Mesothelial cell of epicardium (in vitro differentiated cells): ENCODE measurements at places on chromosomes 4 and X. TPM values are rescaled to one million over a fixed set of nuclear protein-coding genes. Genes with fewer than 3 reads are reported as not detected.
A peak's percentile ranks its signal among the peaks of the same experiment; 100 is the strongest.

DNA sequence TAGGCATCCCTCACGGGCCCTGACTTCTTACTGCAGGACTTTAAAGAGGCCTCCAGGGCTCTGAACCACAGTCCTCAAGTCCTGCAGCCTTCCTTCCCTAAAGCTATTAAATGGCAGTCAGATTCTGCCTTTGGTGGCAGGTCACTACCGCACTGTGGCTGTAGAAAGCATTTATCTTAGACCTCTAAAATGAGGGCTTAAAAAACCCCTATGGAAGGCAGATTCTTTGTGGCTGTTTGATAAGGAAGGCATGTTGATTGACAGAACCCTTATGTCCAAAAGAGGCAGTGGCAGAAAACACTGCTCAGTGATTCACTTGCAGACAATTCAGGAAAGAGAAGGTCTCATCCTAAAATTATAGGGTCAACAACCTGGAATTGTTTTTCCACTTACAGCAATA, 79.2 kb downstream of the FBXL5 start:
- H3K27ac ChIP-seq: no peak overlapping the region
- DNase-seq: no peak
- no peaks in the 10 kb centered on the region for H3K4me1 ChIP-seq
- H3K27me3 ChIP-seq: no peaks in the 10 kb centered on the region

The HTN1 gene
- not detected in 3 replicates for total RNA-seq

DNA sequence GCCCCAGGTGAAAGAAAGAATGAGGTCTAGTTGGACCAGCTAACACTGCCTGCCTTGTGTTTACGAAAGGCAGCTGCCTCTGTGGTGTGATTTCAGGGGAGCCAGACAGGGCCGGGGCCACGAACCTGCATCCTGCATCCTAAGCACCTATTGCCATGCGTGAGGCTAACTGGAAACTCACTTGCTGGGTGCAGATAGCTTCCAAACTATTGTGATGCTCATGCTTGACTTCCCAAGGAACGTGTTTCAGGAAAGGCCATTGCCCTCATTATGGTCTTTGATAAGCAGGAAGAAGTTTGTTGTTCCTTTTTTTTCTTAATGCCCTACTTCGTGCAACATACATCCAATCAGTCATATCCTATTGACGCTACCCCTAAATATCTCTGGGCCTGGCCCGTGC, 2.3 kb upstream of the IRF2 start:
- H3K27me3 ChIP-seq: no peaks in the 10 kb centered on the region
- DNase-seq: no peak
- no peaks in the 10 kb centered on the region for H3K36me3 ChIP-seq
- peaks cover 26% of the 10 kb centered on the region for H3K4me1 ChIP-seq
- peak overlapping the region; percentile 27 for H3K27ac ChIP-seq
- H3K4me3 ChIP-seq: no peak overlapping the region

- no peak overlapping the region for H3K4me3 ChIP-seq
- no peak for DNase-seq
- H3K27ac ChIP-seq: no peak overlapping the region
- peaks cover under 1% of the 10 kb centered on the region for H3K4me1 ChIP-seq
These were observed 12.3 kb upstream of the DTHD1 start for GRCh38 chr4:36269101-36269500.

The ABLIM2 gene
- 2.7 to 3.5 TPM (median 3.1 TPM) in 3 replicates for total RNA-seq

DNA sequence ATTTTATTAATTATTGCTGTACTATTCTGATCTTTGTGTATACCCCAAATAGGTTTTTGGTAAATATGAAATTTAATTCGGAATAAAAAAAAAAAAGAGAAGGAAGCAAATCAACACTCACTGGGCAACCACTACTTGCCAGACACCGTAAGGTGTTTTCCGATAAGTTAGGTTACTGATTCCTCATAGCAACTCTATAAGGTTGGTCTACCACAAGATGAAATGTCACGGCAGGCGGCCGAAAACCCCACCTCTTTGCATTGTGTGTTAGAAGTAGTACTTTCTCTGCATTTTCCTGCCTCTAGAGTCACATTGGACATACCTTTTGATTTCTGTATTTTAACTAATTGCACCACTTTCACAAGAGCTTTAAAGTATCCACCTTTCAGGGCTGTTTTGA, 44.5 kb upstream of the RASGEF1B start:
- DNase-seq: no peak
- peaks cover 35% of the 10 kb centered on the region for H3K4me1 ChIP-seq
- H3K4me3 ChIP-seq: no peak overlapping the region
- H3K27me3 ChIP-seq: no peaks in the 10 kb centered on the region
- H3K36me3 ChIP-seq: no peaks in the 10 kb centered on the region

The BEX4 gene
- 73.2 to 82.2 TPM (median 74.3 TPM) in 3 replicates for total RNA-seq

- H3K27ac ChIP-seq: no peak overlapping the region
- no peak overlapping the region for H3K4me3 ChIP-seq
- H3K27me3 ChIP-seq: peaks cover 10% of the 10 kb centered on the region
- no peaks in the 10 kb centered on the region for H3K4me1 ChIP-seq
These were observed 145.5 kb downstream of the NWD2 start for GRCh38 chr4:37389967-37390580.

DNA sequence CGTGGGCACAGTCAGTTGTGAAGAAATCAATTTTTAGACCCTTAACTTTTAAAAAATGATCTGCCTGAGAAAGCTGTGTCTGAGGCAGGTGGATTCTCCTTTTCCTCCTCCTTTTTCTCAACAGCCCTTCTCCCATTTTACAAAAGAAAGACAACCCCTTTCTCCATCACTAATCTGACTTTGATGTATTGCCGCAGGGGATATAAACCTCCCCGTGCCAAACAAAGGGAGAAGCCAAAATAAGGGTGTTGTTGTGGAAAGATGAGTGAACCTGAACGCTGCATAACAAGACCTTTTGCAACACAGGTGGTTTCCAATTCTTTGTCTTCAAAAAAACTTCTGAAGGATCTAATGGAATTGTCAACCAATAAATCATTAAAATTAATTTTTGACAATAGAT, 8.4 kb upstream of the FHL1 start:
- no peak overlapping the region for H3K4me3 ChIP-seq
- DNase-seq: no peak
- no peak overlapping the region for H3K27ac ChIP-seq
- H3K27me3 ChIP-seq: peaks cover 9% of the 10 kb centered on the region

DNA sequence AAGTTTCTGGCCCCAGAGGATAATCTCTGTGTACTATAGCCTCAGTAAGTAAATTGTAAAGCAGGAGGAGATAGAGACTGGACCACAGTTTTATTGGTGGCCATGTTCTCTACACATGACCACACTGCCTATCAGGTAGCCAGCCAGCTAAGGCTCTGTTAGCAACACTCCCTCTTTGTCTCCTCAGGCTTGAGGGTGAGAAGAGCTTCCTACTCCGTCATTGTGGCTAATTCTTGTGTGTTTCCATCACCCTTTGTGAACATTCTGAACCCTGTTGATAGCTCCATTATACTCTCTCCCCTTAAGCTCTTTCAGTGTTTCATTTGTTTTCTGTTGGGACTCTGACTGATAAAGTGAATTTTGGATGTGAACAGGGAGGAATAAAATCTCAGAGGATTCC, 233.4 kb downstream of the CFAP299 start:
- no peak overlapping the region for H3K4me3 ChIP-seq
- H3K27me3 ChIP-seq: peaks cover 15% of the 10 kb centered on the region
- no peaks in the 10 kb centered on the region for H3K4me1 ChIP-seq
- DNase-seq: no peak
- H3K36me3 ChIP-seq: no peaks in the 10 kb centered on the region

The RPL34 gene
- 1,479 to 1,578 TPM (median 1,522 TPM) in 3 replicates for total RNA-seq

The TEC gene
- 2.3 to 3.5 TPM (median 3.3 TPM) in 3 replicates for total RNA-seq

GRCh38 chrX:107135049-107135964, 16.7 kb upstream of the RBM41 start:
- H3K4me3 ChIP-seq: no peak overlapping the region
- no peaks in the 10 kb centered on the region for H3K4me1 ChIP-seq
- H3K36me3 ChIP-seq: peaks cover 2% of the 10 kb centered on the region
- H3K27ac ChIP-seq: no peak overlapping the region
- no peak for DNase-seq

The PABPC1L2B gene
- not detected in 3 replicates for total RNA-seq

- no peaks in the 10 kb centered on the region for H3K36me3 ChIP-seq
- H3K4me1 ChIP-seq: peaks cover 47% of the 10 kb centered on the region
- H3K4me3 ChIP-seq: no peak overlapping the region
- H3K27ac ChIP-seq: peak overlapping the region; percentile 23
- H3K27me3 ChIP-seq: peaks cover 2% of the 10 kb centered on the region
- DNase-seq: no peak
These were observed 14.9 kb upstream of the CYTL1 start for GRCh38 chr4:5034206-5034605.

The FGF16 gene
- not detected in 3 replicates for total RNA-seq

The CXCL11 gene
- total RNA-seq: not detected in 3 replicates

The TRPC3 gene
- total RNA-seq: 0.18 to 0.34 TPM (median 0.29 TPM) in 3 replicates

The ETDB gene
- not detected in 3 replicates for total RNA-seq

DNA sequence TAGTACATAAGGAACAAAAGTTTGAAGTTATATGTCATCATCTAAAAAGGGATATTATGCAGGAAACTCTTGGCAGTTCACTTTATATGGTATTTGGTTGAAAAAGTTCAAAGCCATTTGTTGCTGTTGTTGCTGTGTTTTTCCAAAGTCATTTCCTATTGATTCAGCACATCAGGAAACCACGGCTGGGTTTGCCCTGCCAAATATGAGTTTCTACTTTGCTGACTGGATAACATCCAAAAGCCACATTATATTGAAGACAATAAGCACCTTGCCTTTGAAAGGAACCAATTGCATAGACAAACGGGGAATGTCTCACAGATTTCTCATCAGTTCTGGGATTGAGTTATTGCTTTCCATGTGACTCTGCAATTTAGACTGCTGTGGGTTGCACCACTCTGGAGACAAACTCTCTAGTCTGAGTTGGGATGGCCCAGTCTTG, 206.1 kb downstream of the SLC39A8 start:
- no peaks in the 10 kb centered on the region for H3K36me3 ChIP-seq
- no peak overlapping the region for H3K27ac ChIP-seq
- H3K27me3 ChIP-seq: no peaks in the 10 kb centered on the region
- H3K4me3 ChIP-seq: no peak overlapping the region
- no peak for DNase-seq

The HTN3 gene
- total RNA-seq: not detected in 3 replicates

- no peaks in the 10 kb centered on the region for H3K27me3 ChIP-seq
- no peaks in the 10 kb centered on the region for H3K4me1 ChIP-seq
- no peak overlapping the region for H3K4me3 ChIP-seq
- H3K36me3 ChIP-seq: no peaks in the 10 kb centered on the region
- no peak for DNase-seq
These were observed 9.7 kb upstream of the SH3KBP1 start for GRCh38 chrX:19897091-19897490.

GRCh38 chr4:86543080-86543479, 51.0 kb upstream of the PTPN13 start:
- DNase-seq: no peak
- no peaks in the 10 kb centered on the region for H3K27me3 ChIP-seq
- no peak overlapping the region for H3K27ac ChIP-seq

- no peaks in the 10 kb centered on the region for H3K27me3 ChIP-seq
- no peak overlapping the region for H3K4me3 ChIP-seq
- no peak overlapping the region for H3K27ac ChIP-seq
- DNase-seq: no peak
- peaks cover 18% of the 10 kb centered on the region for H3K4me1 ChIP-seq
- no peaks in the 10 kb centered on the region for H3K36me3 ChIP-seq
These were observed 15.5 kb upstream of the RBBP7 start for GRCh38 chrX:16885628-16886027.

GRCh38 chrX:44342866-44343265, 606 bp downstream of the EFHC2 start:
- H3K27me3 ChIP-seq: no peaks in the 10 kb centered on the region
- no peaks in the 10 kb centered on the region for H3K4me1 ChIP-seq
- peak overlapping the region; percentile 73 for H3K4me3 ChIP-seq
- no peaks in the 10 kb centered on the region for H3K36me3 ChIP-seq

DNA sequence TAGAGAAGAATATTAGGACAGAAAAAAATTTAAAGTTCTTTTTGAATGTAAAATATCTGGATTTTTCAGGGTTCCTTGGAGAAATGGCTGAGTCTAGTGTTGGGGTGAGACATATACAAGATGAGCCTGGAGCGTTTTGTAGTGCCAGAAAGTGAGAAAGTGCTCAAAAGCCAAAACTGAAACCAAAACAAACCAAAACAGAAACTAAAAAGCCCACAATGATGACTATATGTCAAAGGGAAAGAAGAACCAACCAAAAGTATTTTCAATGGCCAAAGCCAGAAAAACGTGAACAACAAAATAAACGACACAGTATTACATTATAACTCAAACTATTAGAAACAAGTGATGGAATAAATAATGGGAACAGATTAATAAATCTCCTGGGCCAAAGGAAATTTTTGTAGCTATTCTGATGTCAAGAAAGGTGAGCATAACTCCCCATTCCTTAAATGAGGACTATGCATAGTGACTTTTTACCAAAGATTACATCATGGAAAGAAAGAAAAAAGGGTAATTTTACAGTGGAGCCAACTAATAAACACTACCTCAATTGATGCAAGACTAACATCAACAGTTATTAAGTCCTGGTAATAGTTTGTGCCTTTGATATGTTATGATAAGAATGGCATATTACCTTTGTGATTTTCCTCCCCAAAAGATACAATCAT, 1137.6 kb downstream of the C4orf33 start:
- H3K36me3 ChIP-seq: no peaks in the 10 kb centered on the region
- DNase-seq: no peak
- no peak overlapping the region for H3K27ac ChIP-seq
- no peaks in the 10 kb centered on the region for H3K4me1 ChIP-seq

GRCh38 chr4:87442889-87443288, 20.5 kb downstream of the NUDT9 start:
- no peaks in the 10 kb centered on the region for H3K27me3 ChIP-seq
- no peaks in the 10 kb centered on the region for H3K4me1 ChIP-seq
- H3K4me3 ChIP-seq: no peak overlapping the region

The MXRA5 gene
- total RNA-seq: 131 to 139 TPM (median 134 TPM) in 3 replicates

The UNC5C gene
- 76.7 to 77.9 TPM (median 77.1 TPM) in 3 replicates for total RNA-seq

GRCh38 chr4:5082376-5082775, 31.1 kb downstream of the STK32B start:
- H3K27me3 ChIP-seq: peaks cover 20% of the 10 kb centered on the region
- no peak overlapping the region for H3K27ac ChIP-seq

The RASL11B gene
- 22.7 to 26.1 TPM (median 24.7 TPM) in 3 replicates for total RNA-seq

The MAP7D2 gene
- 0.93 to 1.4 TPM (median 1.3 TPM) in 3 replicates for total RNA-seq

DNA sequence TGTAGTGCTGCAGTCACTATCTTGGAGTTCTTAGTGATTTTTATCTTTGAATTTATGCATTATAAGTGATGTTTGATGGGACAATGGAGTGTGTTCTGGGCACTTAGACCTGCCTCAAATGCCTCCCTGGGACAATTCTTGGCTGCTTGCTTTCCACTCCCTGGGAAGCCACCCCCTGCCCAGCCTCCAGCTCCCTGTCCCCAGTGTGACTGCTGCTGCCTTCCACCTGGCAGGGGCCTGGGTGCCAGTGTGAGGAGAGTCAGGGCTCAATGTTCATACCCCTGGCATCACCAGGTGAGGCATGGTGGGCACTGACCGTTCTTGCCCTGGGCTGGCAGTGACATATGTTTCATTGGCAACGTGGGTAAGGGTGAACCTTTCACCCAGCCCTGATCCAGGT, 14.8 kb downstream of the MSX1 start:
- DNase-seq: no peak
- H3K4me1 ChIP-seq: peaks cover 47% of the 10 kb centered on the region
- H3K27ac ChIP-seq: no peak overlapping the region
- H3K27me3 ChIP-seq: peaks cover 53% of the 10 kb centered on the region
- H3K36me3 ChIP-seq: no peaks in the 10 kb centered on the region
